Cortex of kidney (tissue), 1 donor: ENCODE measurements at places on chromosomes 7 and 10.

GRCh38 chr7:28269700-28270361 lies 89.2 kb upstream of the JAZF1 start:
- no peak for DNase-seq

DNA sequence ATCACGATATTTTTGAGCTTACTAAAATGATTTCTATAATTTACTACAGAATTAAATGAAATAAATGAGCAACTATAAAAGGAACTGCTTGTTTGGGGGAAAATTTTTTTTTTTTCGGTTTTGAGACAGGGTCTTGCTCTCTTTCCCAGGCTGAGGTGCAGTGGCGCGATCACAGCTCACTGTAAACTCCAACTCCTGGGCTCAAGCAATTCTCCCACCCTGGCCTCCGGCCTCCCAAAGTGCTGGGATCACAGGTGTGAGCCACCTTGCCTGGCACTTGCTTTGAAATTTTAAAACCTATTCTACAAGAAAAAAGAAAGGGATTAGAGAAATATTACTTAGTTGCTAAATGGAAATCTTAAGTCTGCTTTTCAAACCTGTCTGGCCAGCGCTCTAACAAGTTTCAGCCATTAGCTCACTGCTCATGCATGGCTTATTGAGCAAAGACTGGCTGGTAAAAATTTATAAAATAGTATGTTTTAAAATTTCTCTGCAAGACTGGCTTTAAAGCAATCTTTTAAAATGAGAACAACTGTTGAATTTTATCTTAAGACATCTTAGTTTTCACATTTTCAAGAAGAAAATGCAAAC lies 144.0 kb downstream of the ATE1 start:
- DNase-seq: no peak

DNA sequence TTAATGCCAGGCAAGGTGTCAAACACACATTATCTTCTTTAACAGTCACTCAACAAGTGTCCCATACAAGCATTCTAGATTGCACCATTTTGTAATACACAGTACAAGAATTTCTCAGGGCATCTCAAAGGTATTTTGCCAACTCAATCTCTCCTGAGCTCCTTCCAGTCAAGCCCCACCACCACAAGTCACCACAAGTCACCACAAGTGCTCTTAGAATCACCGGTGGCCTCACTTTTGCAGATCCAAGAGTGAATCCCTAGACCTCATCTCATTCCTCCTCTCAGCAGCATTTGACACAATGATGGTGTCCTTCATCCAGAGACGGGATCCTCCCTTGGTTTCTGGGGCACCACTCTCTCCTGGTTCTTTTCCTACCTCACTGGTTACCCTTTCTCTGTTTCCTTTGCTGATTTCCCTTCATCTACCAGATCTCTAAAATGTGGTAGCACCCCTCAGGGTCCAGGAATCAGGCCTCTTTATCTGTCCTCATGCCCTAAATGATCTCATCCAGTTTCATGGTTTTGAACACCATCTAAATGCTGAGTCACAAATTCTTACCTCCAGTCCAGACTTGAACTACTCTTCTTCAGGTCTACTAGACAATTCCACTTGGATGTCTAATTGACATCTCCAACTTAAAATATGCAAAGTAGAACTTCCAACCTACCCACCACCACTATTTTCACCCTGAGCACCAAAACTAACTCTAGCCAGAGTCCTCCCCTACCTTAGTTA lies 26.9 kb downstream of the VPS41 start:
- no peak for DNase-seq

DNA sequence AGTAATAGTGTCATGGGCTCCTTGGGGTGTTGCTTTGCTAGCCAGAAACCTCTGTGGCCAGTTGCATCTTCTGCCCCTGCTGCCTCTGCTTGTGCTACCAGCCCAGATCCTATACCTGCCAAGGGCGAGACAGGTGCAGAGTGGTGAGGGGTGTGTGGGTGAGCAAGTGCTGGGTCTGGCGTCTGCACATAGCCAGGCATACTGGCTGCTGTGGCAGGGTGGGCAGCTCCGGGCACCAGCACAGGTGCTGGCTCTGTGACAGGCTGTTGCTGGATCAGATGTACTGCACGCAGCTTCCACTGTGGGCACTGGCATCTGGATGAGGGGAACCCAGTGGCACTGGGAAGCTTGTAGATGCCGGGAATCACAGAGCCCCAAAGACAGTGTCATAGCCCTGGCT lies 148.4 kb downstream of the NXPH1 start:
- no peak for DNase-seq

DNA sequence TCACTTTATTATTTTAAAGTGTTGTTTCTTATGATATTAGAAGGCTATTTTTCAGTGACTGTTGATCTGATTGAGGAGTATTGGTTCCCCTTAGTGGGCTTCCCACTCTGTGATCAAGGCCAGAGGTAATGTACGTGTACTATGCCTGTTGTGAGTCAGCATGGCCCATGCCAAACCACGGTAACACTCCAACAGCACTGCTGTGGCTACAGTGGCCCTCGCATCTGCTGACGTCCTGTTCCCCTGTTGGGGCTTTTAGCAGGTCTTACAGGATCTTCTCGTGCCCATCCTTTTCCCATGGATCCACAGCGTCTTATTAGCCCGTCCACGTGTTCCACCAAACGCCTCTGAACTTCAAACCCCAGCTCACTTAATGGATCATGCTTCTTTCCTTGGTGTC lies 964.6 kb upstream of the CELF2 start:
- DNase-seq: no peak

DNA sequence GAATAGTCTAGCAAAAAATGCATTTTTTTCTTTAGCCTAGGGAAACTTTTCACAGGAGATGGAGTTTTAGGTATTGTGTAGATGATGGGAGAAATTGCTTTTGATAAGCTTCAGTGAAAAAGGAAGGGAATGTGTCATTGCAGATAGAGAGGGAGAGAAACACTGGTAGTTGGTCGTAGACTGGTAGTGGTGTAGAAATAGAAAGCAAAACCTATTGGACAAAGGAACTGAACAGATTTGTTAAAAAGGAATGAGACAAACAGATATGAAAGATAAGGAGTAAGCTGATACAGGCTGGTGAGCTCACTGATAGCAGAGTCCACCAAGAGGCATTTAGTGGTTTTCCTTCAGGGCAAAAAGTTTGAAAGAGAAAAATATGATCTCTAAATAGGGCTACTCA lies 94.3 kb downstream of the ZEB1 start:
- no peak for DNase-seq

GRCh38 chr10:20485554-20485953 lies 411.6 kb downstream of the NEBL start:
- DNase-seq: no peak

GRCh38 chr10:85433248-85433647 lies 933.3 kb downstream of the GRID1 start:
- DNase-seq: no peak

- no peak for DNase-seq
Measured at GRCh38 chr7:27912751-27913150, 172.8 kb downstream of the TAX1BP1 start.

GRCh38 chr7:155467846-155468784 lies 10.2 kb downstream of the EN2 start:
- no peak for DNase-seq

GRCh38 chr10:14532473-14533251 lies 201.9 kb upstream of the FRMD4A start:
- no peak for DNase-seq

- DNase-seq: no peak
Measured at GRCh38 chr7:27237735-27238334, 4.8 kb upstream of the EVX1 start.

GRCh38 chr10:70358446-70358845 lies 24.0 kb downstream of the LRRC20 start:
- DNase-seq: no peak

DNA sequence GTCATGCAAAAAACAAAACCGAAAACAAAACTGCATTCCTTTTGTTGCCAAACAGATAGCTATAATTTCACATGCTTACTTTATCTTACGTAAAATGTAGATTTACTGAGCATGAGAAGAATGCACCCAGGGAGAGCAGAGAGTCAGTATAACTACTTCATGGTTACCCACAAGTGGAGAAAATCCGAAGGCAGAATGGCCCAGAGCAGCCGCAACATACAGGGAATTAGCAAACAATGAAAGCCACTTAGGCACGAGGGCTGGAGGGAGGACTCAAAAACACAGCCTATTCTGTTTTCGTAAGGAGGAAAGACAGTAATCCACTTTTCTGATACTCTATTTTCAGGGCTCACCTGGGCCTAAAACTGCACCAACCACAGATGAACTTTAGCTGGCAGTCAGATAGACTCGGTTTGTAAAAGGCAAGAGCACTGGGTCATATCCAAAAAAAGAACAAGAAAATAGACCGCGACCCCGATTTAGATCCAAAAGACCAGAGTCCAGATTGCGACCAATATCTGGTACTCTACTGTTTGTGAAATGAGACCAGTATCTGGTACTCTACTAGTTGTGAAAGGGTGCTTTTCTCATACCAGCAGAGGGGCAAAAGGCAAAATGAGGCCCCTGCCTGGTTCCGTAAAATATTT lies 1.3 kb downstream of the ITPRIP start:
- no peak for DNase-seq

DNA sequence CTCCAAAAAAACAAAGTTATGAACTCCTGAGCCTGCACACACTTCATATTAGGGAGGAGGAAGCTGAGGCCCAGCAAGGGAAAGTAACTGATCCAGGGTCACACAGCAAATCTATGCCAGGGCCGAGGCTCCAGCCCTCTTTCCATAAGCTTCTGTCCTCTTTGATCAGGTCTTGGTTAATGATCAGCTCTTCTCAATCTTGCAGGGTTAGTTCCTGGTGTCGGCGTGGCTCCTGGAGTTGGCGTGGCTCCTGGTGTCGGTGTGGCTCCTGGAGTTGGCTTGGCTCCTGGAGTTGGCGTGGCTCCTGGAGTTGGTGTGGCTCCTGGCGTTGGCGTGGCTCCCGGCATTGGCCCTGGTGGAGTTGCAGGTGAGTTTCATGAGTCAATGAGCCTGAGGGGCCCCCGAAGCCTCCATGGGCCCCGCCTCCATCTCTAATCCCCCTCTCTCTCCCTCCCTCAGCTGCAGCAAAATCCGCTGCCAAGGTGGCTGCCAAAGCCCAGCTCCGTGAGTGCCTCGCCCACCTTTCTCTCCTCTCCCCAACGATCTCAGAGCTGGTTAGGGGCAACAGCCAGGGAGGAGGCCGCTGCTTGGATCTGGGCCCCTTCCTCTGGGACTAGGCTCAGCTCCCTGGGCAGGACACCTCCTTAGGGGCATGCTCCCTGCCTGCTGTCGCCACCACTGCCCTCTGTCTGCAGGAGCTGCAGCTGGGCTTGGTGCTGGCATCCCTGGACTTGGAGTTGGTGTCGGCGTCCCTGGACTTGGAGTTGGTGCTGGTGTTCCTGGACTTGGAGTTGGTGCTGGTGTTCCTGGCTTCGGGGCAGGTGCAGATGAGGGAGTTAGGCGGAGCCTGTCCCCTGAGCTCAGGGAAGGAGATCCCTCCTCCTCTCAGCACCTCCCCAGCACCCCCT lies 23.7 kb upstream of the LIMK1 start:
- DNase-seq: no peak

DNA sequence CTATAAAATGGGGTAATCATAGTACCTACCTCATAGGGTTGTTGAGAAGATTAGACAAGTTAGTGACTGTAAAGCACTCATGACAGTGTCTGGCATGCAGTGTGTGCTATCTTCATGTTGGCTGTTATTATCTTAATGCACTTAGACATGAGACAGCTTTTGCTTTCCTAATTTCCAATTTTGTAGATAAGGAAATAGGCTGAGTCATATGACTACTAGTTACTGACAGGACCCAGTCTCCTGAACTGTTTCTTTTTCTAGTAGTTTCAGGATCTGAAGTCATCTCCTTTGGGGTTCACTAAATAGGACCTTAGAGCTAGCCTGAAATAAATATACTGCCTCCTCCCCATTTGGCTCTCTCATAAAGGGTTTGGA lies 74.2 kb downstream of the SNX10 start:
- no peak for DNase-seq

- DNase-seq: no peak
Measured at GRCh38 chr10:99682752-99683151, 23.4 kb downstream of the ENTPD7 start.

GRCh38 chr7:43117861-43118260 lies 5.4 kb downstream of the HECW1 start:
- DNase-seq: no peak

DNA sequence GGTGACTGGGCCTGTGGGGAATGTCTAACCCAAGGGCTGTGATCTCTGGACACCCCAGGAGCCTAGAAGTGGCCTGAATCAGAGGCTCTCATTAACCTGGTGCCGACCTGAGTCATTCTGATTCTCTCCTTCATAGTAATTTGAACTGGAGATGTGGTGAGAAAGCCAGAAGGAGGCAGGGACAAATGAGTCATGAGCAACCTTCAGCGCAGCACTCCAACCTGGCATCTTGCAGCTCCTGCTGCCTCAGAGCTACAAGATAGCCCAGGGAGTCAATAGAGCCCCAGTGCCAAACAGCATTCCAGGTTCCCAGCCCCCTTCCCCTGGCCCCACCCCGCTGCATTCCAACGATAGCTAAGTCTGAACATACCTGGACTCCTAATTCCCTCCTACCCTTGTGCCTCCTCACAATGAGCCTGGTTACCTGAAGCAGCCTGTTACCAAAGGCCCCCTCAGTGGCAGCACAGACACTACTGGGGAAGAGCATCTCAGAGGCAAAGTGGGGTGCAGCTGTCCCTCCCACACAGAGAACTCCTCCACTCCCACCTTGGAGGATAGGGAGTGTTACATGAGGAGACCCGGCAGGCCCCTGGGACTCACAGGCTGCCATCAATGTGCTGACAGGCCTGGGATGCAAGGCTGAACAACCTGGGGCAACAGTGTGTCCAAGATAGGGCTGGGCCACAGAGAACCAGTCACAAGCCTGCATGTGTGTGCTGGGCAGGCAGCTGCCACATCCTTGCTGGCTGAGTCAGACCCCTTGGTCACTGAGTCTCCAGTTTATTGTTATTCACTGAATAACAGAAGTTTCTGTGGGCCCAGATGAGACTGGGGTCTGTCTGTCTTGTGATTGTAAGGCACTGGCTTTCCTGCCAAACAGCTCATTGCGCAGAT lies 76.8 kb upstream of the LEP start:
- no peak for DNase-seq

DNA sequence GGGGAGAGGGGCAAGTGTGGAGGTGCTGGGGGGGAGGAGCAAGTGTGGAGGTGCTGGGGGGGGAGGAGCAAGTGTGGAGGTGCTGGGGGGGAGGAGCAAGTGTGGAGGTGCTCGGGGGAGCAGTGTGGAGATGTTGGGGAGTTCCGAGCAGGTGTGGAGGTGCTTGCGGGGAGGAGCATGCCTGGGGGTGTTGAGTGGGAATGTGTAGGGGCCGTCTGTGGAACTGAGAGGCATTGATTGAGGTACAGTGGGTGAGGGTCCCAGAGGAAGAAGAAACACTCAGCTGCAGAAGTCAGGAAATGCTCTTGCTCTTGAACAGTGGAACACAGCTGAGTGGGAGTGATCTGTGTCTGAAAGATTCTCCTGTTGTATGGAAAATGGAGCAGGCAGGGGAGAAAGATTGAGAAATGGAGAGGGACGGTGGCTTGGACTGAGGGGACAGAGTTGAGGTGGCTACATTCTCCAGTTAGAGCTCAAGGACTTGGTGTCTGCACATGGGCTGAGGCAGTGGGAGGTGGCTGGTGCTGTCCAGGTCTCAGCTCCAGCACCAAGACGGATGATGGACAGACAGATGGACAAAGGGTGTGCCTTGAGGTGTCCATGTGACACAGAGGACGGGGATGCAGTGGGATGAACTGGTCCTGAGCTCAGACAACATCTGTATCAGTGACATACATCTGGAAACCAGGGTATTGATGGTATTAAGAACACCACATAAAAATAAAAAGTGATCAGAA lies 25.2 kb upstream of the NCAPG2 start:
- no peak for DNase-seq
